ENCODE measurements at places on chromosomes 3 and 15.

DNA sequence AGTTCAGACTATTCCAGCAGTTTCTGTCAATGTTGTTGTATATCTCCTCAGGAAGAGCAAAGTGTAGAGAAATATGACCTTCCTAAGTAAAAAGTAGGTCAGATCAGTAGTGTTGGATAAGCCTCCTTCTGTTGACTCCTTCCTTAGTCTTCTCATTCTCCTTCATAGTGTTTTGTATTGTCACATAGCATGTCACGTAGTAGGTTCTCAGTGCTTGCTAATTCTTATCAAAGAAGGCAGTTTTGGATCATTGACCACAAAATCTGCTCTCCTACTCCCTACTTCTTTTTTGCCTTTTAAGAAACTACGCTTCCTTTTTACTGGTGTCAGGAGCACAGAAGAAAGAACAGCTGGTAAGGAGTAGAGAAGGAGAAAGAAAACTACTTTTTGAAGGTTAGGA lies 1.0 kb upstream of the MGA start:
- no peak for DNase-seq

DNA sequence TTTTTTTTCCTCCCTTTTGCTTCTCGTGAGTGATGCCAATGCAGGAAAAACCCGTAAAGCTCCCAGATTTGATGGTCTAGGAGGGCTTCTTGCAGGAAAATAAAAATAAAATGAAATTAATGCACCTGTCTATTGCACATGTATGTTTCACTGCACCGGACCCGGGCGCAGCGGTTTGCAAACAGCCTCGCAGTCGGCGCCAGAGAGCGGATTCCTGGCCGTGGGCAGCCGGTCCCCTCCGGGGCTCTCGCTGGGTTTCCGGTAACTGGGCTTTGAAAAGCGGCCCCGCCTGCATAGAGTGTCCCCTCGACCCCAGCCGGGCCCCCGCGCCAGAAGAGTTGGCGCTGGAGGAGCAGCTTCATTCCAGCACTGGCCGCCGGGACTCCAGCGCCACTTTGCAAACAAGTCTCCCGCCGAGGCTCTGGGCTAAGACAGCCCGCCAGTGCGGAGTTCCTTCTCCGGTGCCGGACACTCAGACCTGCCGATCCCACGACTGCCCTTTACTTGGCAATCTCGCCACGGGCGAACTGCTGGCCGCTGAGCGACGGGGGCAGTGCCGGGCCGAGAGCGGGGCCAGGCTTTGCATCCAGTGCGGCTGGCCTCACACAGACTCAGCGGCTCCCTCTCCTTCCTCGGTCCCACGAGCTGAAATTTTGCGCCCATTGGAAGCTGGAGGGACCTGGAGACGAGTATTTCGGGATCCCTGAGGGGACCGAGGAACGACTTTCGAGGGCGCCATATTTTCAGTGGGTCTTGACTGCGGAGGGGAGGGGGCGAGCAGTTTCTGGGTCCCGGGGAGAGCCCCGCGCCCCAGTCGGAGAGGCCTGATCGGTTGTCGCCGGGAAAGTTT lies 225.9 kb upstream of the C2CD4B start:
- no peak for DNase-seq

GRCh38 chr3:112032098-112032731 lies 2.3 kb upstream of the TMPRSS7 start:
- DNase-seq = no peak

DNA sequence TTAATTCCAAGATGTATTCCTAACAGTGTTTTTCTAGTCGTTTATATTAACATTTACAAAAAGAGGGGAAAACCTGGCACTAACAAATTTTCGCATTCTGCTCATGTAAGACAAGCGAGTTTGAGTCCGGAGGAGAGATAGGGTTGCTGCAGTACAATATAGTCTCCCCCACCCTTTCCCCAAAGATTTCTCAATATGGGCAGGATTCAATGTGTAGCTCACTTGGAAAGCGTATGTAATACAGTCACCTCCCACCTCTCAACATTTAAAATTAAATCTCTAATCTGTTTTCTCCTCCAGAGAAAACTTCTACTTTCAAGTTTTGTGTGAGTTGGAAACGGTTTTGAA lies 57.9 kb downstream of the CMSS1 start:
- DNase-seq = no peak

DNA sequence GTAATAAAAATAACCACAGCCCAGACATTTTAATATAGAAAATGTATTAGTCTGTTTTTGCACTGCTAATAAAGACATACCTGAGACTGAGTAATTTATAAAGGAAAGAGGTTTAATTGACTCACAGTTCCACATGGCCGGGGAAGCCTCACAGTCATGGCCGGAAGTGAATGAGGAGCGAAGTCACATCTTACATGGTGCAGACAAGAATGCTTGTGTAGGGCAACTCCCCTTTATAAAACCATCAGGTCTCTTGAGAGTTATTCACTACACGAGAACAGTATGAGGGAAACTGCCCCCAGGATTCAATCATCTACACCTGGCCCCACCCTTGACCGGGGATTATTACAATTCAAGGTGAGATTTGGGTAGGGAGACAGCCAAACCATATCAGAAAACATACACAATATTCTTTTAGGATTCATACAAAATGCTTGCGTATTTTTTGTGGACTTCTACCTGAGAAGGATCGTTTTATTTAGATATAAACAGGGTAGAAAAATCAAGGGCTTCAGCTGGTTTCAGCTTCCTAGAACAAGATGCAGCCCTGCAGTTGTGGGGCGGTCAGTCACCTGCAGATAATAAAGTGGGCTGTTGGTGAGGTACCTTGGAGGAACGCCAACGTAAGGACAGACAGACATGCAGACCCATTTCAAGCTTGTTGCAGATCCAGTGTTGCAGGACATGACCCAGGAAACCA lies 101.9 kb downstream of the TNIK start:
- no peak for DNase-seq

DNA sequence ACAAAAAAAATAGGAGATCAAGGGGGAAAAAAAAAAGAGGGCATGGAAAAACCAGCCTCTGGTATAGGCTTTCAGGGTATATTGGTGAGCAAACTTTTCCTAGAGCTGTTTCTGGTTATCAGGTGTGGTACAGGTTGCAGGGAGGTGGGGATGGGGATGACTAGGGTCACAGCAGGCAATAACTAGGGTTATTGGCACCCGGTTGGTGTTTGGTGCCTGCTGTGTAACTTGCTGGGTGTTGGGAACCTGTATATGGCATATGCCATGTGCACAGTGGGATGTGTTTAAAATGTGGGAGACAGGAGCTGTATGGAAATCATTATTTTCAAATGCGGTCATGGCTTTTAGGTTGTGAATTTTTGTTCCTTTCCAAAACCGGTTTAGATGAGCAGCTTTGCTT lies 119.2 kb downstream of the PTPRG start:
- DNase-seq = no peak

DNA sequence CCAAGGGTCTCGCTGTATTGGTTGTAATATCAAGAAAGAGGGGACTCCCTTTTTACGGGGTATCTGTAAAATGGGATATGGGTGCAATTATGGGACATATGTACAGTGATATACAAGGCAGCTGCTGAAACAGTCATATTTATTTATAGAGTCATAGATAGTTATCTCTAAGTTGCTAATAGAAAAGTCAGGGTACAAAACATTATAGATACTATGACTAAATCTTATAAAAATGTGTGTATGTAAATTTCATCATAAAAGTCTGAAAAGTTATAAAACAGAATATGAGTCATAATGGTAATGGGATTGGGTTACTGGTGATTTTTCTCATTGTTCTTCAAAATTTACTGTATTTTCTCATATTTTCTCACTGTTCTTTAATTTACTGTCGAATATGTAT lies 344.9 kb upstream of the SLCO3A1 start:
- DNase-seq = no peak

Data from stimulated activated CD8-positive, alpha-beta memory T cell treated with anti-CD3 and anti-CD28 coated beads, Interleukin-7, amount 100 ng/mL, for 48 hours (primary cell).